Stimulated activated CD8-positive, alpha-beta memory T cell treated with anti-CD3 and anti-CD28 coated beads, Interleukin-7, amount 100 ng/mL, for 1 hour (primary cell): ENCODE measurements at places on chromosomes 2 and 18.

DNA sequence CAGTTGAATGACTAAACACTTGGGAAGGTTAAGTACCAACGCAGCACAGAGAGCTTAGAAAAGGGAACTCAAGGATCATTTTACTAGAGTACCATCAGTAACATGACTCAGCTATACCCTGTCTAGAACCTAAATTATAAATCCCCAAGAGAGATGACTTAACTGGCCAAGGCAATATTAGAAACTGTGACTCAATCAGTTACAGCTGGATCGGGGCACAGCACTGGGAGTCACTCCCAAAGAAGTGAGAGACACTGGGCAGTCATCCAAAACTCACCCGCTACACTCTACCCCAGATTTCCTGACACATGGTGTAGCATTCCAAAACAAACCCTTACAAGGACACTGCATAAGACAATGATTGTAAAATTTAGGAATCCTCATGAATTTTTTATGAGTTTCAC lies 17.7 kb downstream of the IWS1 start:
- DNase-seq, result no peak

GRCh38 chr18:11577271-11578112 lies 31.9 kb upstream of the SLC35G4 start:
- DNase-seq, result no peak

DNA sequence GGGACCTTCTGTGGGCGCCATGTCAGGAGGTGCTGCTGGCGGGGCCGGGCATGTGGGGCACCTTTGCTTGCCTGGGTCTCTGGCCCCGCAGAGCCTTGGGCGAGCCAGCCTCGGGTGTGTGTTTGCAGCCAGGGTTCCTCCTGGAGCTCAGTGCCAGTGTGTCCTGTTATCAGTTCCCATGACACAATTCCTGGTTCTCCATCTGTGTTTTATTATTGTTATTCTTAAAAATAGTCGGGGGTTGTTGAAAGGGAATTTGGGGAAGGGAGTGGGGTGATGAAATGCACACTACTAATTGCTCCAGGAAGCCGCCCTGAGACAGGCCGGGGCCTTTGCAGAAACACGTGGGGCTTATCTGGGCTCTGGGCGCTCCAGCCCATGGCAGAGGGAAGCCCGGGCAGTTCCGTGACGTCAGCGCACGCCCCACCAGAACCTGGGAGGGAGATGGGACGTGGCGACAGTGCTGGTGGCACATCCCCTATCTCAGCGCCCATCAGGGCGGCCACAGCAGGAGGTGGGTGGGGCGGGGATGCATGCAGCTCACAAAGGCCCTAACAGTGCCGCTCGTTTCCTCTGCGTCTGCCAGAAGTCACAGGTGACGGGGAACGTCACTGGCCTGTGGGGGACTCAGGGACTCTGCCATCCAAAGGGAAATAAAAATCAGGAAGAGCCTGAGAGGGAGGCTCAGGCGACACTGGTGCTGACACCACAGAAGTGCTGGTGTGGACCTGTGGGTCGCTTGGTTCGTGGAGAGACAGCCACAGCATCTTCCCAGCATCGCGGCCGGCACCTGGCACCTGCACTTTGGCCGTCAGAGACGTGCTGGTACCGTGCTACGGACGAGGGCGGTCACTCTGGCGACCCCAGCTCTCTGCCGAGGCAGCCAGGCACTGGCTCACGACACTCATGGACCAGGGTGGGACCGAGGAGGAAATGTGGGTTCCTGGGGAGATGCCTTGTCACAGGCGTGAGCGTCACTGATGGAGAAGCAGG lies 131.0 kb downstream of the NFATC1 start:
- DNase-seq, result no peak

DNA sequence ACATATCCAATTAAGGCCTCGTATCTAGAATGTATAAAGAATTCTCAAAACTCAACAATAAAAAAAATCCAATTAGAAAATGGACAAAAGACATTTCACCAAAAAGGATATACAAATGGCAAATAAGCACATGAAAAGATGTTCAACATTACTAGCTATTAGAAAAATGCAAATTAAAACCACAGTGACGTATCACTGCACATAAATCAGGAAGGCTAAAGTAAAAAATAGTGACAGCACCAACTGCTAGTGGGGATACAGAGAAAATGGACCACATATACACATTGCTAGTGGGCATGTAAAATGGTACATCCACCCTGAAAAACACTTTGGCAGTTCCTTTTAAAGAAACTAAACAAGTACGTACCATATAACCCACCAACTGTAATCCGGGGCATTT lies 59.7 kb downstream of the SMAD4 start:
- no peak for DNase-seq

GRCh38 chr2:181022652-181023051 lies 42.2 kb downstream of the UBE2E3 start:
- DNase-seq, result no peak

DNA sequence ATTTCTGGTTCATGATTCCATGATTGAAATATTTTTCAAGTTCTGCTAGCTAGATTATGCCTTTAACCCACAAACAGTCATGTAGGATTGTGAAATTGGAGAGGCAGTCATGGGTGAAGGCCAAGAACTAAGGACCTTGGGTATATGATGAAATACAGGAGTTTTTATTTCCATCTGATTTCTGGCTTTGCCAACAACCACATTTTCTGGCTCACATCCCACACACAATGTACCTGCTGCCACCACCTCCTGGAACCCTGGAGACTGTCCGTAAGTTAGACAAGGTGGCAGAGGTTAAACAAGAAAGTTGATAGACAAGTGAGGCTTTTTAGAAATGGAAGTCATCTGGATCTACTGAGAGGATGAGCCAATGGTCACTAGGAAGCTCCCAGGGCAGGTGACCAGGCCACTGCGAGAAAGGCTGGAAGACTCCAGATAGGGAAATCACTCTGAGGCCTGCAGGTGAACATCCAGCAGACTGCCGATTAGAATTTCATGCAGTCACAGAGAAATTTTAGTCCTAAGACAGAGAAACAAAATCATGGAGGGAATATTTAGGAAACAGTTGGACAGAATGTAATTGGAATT lies 402.0 kb downstream of the ALK start:
- no peak for DNase-seq

DNA sequence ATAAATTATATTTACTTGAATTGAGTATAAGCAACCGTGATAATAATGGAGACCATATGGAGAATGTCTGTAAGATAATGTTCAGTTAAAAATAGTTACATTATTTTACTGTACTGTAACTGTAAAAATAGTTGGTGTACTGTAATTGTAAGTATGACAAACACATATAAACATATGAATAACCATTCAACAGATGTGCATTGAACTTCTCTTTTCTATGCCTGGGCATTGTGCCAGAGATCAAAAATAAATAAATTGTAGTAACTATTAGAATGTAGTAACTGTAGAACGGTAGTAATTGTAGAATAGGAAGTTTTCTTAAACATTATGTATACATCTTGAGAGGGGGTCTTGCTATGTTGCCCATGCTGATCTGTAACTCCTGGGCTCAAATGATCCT lies 287.4 kb upstream of the EPAS1 start:
- no peak for DNase-seq

GRCh38 chr2:6011921-6012320 lies 319.7 kb downstream of the SOX11 start:
- no peak for DNase-seq

DNA sequence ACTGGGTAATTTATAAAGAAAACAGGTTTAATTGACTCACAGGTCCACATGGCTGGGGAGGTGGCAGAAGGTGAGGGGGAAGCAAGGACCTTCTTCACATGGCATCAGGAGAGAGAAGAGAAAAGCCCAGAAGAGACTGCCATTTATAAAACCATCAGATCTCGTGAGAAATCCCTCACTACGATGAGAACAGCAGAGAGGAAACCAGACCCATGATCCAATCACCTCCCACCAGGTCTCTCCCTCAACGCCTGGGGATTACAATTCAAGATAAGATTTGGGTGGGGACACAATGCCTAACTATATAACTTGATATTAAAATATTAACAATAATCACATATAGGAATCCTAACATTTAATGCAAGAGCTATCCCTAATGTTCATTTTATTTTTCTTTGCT lies 31.8 kb downstream of the MEMO1 start:
- no peak for DNase-seq

DNA sequence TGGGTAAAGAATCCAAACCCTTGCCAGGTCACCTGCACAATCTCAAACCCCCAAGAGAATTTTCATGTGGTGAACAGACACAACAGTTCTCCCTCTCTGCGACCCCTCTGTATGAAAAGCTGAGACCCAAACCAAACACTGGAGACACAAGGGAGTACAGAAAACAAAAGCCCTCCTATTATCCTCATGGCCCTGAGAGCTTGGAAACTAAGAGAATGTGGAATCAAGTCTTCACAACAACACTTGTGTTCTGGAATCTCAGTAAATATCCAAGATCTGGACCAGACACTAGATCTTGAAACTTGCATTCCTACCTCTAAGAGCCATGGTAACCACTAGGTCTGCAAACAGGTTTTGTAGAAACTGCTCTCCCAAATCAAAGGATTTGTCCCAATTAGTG lies 50.1 kb upstream of the CCDC150 start:
- no peak for DNase-seq

DNA sequence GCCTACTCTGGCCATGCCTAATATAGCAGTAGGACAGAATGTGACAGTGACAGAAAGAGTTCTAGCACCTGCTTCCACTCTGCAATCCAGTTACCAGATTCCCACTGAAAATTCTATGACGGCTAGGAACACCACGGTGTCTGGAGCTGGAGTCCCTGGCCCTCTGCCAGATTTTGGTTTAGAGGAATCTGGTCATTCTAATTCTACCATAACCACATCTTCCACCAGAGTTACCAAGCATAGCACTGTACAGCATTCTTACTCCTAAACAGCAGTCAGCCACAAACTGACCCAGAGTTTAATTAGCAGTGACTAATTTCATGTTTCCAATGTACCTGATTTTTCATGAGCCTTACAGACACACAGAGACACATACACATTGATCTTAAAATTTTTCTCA lies 45.2 kb upstream of the TTR start:
- no peak for DNase-seq

DNA sequence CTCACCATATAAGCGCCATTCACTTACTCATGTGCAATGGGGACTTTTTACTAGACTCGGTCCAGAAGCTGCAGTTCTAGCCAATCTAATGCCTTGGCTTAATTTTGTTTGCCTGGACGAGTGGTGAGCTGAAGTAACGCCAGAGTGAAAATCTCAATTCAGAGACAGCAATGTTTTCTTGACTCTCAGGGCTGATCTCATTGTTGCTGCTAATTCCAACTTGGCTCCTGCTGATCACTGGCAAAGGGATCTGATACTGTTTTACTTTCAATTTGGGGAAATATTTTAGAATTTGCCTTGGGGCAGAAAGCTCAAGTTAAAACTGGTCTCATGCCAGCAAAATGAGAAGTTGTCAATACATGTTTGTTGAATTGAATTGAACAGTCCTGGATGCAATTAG lies 906.6 kb upstream of the CDH2 start:
- DNase-seq, result no peak

DNA sequence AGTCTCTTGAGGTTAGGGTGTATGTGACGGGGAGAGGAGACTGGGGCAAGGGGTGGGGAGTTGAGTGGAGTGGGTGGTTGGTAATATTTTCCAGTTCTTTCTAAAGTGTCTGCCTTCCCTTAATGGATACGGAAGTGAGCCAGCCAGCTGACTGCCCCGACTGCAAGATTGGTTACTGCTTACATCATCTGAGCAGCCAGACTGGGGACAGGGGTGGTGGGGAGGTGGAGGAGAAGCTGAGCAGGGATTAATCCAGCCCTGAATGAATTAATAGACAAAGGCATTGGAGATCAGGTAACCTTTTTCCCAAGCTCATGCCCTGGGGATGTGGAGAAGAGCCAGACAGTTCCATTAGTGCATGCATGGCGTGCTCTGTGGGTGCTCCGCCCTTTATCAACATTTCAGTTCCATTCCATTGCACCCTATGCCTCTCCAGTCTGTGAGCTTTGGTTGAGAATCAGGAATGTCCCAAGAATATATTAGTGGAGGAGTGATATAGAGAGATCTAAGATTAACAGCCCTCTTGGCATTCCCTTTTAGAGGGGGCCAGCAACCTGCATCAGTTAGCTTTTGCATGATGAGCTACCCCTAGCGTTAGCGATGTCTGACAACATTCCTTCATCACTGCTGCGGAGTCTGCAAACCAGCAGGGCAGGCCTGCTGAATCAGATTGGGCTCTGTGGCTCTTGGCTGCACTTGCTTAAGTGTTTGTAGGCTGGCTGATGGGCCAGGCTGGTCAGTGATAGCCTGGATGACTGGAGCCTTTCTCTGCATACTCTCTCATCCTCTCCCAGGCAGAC lies 67.4 kb downstream of the TNP1 start:
- DNase-seq, result no peak

DNA sequence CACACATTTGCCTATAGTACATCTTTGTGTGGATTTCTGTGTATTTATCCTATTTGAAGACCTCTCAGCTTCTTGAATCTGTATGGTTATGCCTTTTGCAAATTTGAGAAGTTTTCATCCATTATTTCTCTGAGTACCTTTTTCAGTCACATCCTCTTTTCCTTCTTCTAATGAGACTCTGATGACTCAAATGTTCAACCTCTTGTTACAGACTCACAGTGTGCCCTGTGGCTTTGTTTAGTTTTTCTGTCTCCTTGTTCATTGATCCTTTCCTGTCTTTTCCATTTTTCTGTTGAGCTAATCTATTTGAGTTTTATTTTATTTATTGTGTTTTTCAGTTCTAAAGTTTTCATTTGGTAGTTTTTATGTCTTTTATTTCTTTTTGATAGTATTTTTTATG lies 87.0 kb upstream of the LRP1B start:
- DNase-seq, result no peak

- no peak for DNase-seq
Observed at GRCh38 chr2:128775914-128776285, 457.2 kb upstream of the HS6ST1 start.

- no peak for DNase-seq
Observed at GRCh38 chr2:28664120-28664842, 87.3 kb upstream of the PPP1CB start.

GRCh38 chr2:239690651-239691631 lies 290.1 kb upstream of the HDAC4 start:
- DNase-seq, result no peak

DNA sequence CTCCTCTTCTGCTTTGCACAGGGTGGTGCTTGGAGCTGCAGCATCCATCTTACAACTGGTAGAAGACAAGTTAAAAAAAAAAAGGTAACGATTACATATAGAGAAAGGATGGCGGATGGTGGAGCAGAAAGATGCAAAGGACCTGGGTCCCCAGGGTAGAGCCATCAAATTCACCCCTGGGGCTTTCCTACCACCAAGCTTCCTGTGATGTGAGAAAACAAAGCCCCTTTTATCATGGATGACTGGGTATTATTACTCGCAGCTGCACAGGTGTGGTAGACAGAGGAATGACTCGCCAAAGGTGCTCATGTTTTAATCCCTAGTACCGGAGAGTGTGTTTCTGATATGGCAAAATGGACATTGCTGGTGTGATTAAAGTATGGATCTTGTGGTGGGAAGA lies 1.3 kb upstream of the ACOXL start:
- DNase-seq, result no peak

GRCh38 chr2:34602262-34602661 lies 1003.2 kb upstream of the FAM98A start:
- DNase-seq, result no peak

GRCh38 chr2:182592691-182593393 lies 123.2 kb upstream of the DNAJC10 start:
- no peak for DNase-seq
